ENCODE measurements at places on chromosomes 3 and 15. TPM values are rescaled to one million over a fixed set of nuclear protein-coding genes. Genes with fewer than 3 reads are reported as not detected.
A peak's percentile ranks its signal among the peaks of the same experiment; 100 is the strongest.

GRCh38 chr15:80203361-80203885 is 48.6 kb downstream of the CTXND1 start:
- DNase-seq: no peak

DNA sequence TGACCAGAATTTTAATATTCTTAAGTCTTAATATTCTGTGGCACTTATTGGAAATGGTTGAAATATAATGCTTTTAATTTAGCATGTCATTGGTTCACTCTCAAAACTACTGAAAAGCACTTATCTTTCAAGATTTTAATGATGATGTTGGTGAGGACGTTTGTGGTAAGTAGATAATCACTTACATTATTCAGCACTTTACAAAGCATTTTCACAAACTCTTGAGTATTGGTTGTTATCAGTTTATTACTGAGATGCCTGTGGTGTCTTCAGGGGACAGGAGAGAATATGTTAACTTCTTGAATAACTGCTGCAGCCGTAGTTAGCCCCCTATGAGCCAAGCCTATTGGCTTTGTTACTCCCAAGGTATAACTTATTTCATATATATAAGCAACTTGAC is 15.2 kb downstream of the TGFBR2 start:
- DNase-seq: no peak

GRCh38 chr15:77753281-77753873 is 120.7 kb upstream of the LINGO1 start:
- DNase-seq: peak; percentile 49

- DNase-seq: no peak
Observed at GRCh38 chr3:97021778-97022177, 207.4 kb downstream of the EPHA6 start.

DNA sequence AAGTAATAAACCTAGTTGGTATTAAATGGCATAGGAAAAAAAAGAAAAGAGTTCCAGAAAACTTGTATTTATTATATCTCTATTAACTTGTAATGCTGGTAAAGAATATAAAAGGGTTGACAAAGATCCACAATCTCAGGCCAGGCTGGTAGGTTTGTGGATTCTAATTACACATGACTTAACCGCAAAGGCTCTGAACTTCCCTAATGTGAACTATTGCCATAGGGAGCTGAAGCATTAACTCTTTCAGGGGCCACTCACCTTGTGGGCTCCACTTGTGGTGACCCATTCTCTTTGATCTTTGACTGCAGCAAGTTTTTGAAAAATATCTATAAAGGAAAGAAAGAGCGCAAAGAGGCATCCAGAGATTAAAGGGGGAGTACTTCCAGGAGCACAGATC is 58.5 kb downstream of the NEK10 start:
- no peak for DNase-seq

GRCh38 chr3:141366285-141367037 is 1.8 kb upstream of the ZBTB38 start:
- DNase-seq: no peak

- no peak for DNase-seq
Observed at GRCh38 chr15:52609593-52609992, 40.8 kb upstream of the ARPP19 start.

DNA sequence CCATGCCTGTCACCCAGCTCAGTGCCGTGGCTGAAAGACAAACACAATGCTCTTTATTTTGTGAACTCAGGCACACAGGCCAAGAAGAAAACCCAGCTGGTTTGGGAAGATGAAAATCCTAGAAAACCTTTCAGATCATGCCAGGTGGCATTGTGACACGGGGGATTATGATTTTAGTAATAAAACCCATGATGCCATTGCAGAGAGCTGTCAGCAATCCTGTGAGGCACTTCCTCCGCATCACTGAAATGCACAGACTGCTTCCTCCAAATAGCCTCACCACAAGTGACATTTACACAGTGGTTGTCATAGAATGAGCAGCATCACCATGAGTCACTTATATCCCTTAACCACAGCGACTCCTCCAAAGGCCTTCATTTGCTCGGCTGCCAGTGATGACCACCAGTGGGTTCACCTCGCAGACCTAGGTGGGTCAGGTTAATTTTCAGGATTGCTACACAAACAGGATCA is 22.7 kb downstream of the ABHD6 start:
- no peak for DNase-seq

- no peak for DNase-seq
Observed at GRCh38 chr15:100818927-100819326, 60.7 kb upstream of the ALDH1A3 start.

GRCh38 chr3:85535517-85535916 is 576.7 kb downstream of the CADM2 start:
- no peak for DNase-seq

DNA sequence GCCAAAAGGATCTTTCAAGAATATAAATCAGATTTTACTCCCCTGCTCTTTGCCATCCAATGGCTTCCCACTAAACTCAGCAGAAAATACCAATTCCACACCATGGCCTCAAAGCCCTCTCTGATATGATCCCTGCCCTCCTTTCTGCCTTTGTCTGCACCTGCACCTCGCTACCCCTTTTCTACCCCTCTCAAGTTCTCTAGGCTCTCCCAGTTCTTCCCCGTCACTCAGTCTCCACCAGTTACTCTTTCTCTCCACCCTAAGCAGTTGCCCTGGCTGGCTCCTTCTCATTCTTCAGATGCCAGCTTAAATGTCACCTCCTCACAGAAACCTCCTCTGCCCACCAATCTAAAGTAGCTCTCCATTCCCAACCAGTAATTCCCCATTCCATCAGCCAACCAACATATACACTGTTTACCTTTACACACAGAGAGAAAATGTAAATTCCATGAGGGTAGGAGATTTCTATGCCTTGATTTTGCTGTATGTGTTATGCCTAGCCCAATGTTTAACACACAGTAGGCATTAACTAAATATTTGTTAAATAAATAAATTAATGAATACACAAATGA is 93.6 kb upstream of the LPP start:
- no peak for DNase-seq

DNA sequence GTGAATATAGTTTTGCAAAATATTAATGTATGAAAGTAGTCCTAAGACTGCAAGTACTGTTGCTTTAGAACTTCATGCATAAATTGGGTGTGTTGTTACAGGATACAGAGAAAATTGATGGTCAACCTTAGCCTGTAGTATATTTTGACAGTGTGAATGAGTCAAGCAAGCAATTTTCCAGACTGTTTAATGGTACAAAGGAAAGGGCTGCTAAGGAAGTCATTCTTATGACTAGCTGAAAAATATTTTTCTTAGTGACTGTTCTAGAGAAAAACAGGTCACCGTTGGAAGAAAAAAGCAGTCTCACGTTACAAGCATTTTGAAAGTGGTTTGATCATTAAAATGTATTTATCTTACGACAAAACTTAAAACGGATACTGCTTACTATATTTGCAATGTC is 49.2 kb downstream of the MBNL1 start:
- DNase-seq: no peak

DNA sequence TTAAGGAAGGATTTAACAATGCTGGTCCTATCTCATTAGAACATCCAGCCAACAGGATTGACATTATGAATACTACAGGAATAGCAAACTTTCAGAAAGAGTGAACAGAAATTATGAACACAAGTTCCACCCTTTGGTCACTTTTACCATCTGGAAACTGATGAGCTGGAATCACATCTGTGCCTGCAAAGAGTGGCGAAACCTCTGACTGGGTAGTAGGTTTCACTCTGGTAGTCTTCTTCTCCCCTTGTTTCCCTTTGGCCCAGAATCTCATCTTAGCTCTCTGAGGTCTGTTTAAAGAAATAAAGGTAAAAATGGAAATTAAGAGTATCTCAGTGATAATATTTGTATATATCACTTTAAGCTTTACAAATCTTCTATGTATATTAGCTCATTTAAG is 73.1 kb downstream of the NR2E3 start:
- no peak for DNase-seq

GRCh38 chr3:2096216-2096615 is 2.5 kb upstream of the CNTN4 start:
- peak; percentile 19 for DNase-seq

GRCh38 chr15:74206801-74207281 is 4.3 kb upstream of the STRA6 start:
- DNase-seq: peak; percentile 37

DNA sequence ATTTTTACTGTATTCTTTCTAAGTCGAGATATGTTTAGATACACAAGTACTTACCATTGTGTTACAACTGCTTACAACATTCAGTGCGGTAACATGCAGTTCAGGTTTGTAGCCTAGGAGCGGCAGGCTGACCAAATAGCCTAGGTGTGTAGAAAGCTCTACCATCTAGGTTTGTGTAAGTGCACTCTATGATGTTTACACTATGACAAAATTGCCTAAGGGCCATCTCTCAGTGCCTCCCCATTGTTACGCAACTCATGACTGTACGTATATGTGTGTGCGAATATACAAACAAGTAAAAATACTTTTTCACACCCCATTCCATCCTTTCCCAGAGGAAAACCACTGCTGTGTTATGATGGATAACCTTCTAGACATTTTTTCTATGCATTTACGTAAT is 44.3 kb downstream of the PXYLP1 start:
- DNase-seq: no peak

GRCh38 chr3:187902936-187903335 is 157.7 kb upstream of the BCL6 start:
- no peak for DNase-seq

DNA sequence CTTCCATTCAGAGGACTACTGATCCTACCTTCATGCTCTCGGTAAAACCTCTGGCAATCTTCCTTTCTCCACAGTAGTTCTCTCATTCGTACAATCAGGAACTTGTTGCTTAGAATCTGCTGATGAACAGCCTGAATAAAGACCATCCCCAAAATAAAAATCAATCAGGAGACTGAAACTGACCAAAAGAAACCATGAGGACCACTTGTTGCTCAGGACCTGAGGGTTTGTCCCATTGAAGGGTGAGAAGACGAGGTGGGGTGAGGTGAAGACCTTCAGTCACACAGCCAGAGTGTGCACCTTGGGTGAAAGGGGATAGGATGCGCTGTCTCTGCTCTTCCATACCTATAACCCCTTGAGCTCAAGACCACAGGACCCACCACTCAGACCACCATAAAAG is 36.8 kb downstream of the SPINK8 start:
- no peak for DNase-seq

DNA sequence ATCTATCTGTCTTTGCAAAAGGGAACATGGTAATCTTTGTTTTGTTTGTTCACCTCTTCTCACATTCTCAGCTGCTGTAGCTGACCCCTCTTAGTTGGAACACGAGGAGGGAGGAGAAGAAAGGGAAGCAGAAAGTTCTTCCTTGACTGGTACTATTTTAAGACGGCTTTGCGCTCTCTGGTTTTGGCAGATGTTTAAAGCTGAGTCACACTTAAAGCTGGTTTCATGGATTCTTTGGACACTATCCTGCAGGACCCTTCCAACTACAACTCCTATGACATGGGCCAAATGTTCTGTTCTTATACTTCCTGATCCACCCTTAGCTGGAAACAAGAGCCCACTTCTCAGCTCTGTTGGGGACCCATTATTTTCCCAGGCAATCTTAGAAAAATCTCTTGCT is 40.6 kb upstream of the FXR1 start:
- DNase-seq: no peak

GRCh38 chr15:72604794-72605193 is 49.7 kb upstream of the GOLGA6B start:
- DNase-seq: peak; percentile 21

DNA sequence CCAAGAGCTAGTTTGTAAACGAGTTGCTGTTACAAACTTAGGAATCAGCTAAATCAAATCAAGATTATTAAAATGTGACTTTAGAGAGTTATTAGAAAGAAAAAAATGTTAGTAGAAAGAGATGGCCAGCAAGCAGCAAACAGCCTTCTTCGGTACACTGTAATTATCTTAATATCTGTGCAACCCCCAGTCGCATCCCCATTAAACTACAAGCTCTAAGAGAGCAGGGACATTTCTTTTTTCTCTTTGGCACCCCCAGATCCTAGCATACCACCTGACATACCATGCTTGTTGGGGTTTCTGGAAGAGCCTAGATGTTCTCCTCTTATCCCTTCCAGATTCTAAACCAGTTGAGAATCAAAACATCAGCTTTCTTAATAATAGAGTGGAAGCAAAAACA is 45.1 kb upstream of the LIPC start:
- no peak for DNase-seq

GRCh38 chr3:189652042-189652441 is 20.9 kb downstream of the TP63 start:
- DNase-seq: no peak

- DNase-seq: no peak
Observed at GRCh38 chr15:98981851-98982722, 25.5 kb downstream of the PGPEP1L start.

TMEM45A gene
- 5.0 TPM for total RNA-seq

OR5K2 gene
- total RNA-seq: not detected

PLCB2 gene
- 5.6 TPM for total RNA-seq

SMCO1 gene
- not detected for total RNA-seq

PRICKLE2 gene
- total RNA-seq: not detected

RTP3 gene
- not detected for total RNA-seq
